ENCODE measurements at places on chromosomes 12 and 14.
A peak's percentile ranks its signal among the peaks of the same experiment; 100 is the strongest.

DNA sequence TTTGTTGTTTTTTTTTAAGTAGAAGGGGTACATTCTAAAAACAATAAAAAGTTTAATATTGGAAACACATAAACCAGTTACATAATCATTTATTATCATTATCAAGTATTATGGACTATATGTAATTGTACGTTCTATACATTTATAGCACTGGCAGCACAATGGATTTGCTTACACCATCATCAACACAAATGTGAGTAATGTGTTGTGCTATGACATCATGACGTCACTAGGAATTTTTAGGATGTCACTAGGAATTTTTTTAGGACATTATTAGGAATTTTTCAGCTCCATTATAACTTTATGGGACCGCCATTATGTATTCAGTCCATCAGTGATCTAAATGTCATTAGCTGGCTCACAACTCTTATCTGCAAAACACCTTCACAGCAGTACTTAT is 126.8 kb upstream of the SYT10 start:
- no peak for DNase-seq

DNA sequence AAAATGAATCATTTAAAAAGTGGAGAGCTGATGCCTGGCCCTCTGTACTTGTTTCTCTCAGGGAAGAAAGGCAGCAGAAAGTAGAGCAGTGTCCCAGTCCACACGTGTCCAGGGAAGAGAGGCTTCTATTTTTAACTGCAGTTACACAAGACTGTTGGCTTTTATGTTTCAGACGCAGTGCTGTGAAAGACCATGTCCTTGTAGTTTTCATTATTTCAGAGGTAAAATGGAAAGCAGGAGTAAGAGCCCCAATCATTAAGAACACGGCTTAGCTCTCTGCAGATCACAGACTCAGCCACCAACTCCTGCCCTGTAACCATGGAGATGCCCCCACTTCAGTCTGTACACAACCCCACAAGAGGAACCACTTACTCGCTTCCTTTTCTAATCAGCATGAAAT is 336.3 kb downstream of the DAD1 start:
- no peak for DNase-seq

DNA sequence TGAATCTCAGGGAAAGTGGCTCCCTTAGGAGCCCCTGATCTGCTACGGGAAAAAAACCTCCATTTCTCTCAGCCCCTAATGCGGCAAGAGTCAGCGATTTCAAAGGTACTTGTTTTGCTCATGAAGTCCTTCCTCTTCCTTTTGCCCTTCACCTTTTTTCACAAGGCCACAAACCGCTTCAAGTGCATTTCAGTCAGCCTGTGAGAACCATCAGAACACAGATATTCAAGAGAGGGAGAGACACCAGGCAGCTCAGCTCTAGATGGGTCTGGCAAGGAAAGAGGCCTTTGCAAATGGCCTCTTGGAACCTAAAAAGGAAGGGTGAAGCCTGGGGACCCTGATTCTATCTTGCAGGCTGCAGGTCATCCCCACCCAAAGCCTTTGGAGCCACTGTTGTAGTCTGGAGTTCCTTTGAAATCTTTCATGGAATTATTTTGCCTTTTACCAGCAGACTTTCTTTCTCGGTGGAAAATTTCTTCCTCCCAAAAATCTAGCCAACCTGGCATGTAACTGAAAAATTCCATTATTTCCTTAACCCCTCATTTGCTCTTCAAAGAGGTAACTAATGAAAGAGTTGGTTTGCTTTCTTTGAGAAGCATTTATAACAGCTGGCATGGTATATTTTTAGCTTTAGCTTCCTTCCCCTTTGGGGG is 145.0 kb downstream of the SAMD4A start:
- no peak for DNase-seq

DNA sequence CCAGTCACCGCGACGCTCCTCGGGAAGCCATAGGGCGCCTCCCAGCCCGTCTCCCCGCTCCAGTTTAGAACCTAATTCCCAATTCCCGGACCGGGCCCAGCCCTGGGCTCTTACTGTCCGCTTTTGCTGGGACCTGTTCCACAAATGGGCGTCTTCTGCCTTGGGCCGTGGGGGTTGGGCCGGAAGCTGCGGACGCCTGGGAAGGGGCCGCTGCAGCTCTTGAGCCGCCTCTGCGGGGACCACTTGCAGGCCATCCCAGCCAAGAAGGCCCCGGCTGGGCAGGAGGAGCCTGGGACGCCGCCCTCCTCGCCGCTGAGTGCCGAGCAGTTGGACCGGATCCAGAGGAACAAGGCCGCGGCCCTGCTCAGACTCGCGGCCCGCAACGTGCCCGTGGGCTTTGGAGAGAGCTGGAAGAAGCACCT is 797 bp downstream of the UNG start:
- DNase-seq: no peak

GRCh38 chr12:2634471-2634870 is 160.3 kb upstream of the FKBP4 start:
- DNase-seq: no peak

GRCh38 chr14:58740379-58740935 is 102.7 kb downstream of the DACT1 start:
- DNase-seq: no peak

- DNase-seq: no peak
Observed at GRCh38 chr14:78834766-78835451, 664.7 kb downstream of the NRXN3 start.

- no peak for DNase-seq
Observed at GRCh38 chr12:79223761-79224160, 359.2 kb downstream of the SYT1 start.

- DNase-seq: no peak
Observed at GRCh38 chr14:98962118-98962517, 309.9 kb downstream of the BCL11B start.

GRCh38 chr12:119578112-119578511 is 15.5 kb upstream of the TMEM233 start:
- no peak for DNase-seq

DNA sequence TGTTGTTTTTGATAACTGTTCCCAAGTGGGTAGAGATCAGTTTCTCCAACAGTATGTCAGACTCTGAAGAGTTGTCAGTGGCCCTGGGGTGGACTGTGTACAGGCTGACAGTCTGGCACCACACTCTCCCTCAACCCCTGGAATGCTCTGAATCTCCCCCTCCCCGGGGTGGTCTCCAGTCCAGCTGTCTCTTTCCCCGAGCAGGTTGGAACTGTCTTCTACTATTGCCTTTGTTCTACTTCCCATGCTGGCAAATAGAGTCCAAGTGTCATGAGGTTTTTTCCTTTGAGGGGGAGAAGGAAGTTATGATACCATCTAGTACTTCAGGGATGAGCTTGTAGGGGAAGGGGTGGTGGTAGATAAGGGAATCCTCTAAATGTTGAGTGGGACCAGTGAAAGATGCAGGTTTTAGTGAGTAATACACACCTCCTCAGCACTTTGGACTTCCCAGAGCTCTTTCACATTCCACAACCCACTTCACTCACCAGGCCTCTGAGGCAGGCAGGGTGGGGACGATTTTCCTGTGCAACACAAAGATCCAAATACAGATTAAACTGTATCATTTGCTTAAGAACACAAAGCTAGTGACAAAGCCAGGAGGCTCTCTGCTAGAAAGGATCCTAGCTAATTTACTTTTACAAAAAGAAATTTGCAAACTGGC is 170.7 kb upstream of the GZMB start:
- no peak for DNase-seq

- DNase-seq: no peak
Observed at GRCh38 chr14:31932675-31933074, 144.4 kb upstream of the ARHGAP5 start.

GRCh38 chr12:4277857-4278256 is 4.3 kb downstream of the CCND2 start:
- DNase-seq: no peak

- no peak for DNase-seq
Observed at GRCh38 chr12:123024819-123025391, 44.4 kb downstream of the ARL6IP4 start.

DNA sequence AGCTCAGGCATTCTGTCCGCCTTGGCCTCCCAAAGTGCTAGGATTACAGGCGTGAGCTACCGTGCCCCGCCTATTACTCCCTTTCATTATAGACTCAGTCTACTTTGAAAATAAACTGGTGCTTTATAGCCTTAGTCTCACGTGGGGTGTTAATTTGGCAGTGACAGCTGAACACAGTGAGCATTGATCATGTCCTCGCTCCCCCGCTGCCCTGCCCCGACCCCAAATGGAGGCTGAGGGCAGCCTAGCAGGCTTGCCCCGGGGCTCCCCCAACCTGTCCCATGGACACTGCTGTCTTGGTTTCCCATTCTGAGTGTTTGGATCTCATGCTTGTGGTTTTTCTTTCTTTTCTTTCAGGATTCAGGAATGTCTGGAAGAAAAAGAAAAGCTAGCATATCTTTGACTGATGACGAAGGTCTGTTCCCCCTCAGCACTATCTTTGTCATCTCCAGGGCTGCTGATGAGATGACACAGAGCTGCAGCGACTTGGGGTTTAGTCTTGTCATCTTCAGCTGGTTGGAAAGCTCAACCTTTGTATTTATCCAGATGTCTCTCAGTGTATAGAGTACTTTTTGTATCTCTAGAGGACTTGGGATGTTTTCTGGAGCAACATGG is 42.2 kb downstream of the EP400 start:
- no peak for DNase-seq

- DNase-seq: no peak
Observed at GRCh38 chr14:36105401-36105800, 71.1 kb downstream of the PTCSC3 start.

- DNase-seq: peak; percentile 60
Observed at GRCh38 chr14:73825551-73826188, 26.0 kb upstream of the PTGR2 start.

- no peak for DNase-seq
Observed at GRCh38 chr12:116492703-116493324, 66.4 kb upstream of the MAP1LC3B2 start.

GRCh38 chr14:74492776-74493342 is at the start of gene NPC2:
Gene NPC2 (minus strand): TSS chr14:74493305. CDS start chr14:74493274, 31 bp downstream.
- DNase-seq: no peak

DNA sequence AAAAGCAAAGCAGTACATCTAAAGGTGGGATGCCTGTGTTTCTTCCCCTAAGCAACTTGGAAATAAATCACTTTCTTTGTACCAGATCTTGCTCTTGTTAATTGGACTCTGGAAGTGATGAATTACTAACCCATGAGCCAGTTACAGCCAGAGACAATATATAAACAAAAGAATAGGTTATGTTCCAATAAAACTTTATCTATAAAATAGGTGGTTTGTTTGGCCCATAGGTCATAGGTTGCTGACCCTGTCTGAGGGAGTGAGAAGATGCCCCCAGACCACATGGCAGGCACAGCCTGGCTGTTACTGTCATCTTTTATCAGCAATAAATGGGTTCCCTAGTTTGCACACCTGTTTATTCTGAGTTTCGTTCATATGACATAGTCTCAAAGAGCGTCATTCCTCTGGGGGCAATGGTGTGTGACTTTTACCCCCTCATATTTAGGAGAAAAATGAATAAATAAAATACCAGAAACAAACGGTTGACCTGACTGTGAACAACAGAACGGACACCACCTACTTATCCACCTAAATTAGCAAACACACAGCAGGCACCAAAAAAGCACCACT is 10.7 kb downstream of the LGMN start:
- DNase-seq: no peak

DNA sequence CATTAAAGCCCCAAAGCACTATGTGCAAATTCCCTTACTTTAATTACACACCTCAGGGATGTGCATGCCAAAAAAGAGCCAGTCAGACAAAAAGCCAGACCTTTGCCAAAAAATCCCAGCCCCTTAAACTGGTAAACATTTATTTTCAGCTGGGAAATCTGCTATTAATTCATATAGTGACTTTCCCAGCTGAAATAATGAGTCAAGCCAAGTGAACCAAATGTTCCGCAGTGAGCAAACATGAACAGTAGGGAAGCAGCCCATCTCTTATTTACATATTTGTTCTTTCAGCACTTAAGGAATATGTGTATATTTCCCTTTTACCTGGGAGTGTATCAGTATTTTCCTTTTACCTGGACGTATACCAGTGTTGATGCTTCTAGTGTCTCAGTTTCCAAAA is 44.0 kb upstream of the OTX2 start:
- no peak for DNase-seq

DNA sequence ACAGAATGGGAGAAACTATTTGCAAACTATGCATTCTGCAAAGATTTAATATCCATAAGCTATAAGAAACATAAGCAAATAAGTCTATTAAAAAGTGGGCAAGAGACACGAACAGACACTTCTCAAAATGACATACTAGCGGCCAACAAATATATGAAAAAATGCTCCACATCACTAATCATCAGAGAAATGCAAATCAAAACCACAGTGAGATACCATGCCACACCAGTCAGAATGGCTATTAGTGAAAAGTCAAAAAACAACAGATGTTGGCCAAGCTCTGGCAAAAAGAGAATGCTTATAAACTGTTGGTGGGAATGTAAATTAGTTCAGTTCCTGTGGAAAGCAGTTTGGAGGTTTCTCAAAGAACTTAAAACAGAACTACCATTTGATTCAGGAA is 121.3 kb downstream of the KCNMB4 start:
- DNase-seq: no peak

GRCh38 chr12:64893961-64894360 is 69.5 kb downstream of the TBC1D30 start:
- DNase-seq: no peak

- DNase-seq: no peak
Observed at GRCh38 chr14:68824517-68825347, 31.9 kb upstream of the ZFP36L1 start.

GRCh38 chr12:52260361-52261207 is 13.9 kb upstream of the KRT86 start:
- DNase-seq: no peak

GRCh38 chr14:61281186-61281947 is at the start of gene TMEM30B:
Gene TMEM30B (minus strand): TSS chr14:61281338. CDS start chr14:61281147, 191 bp downstream.
- no peak for DNase-seq

DNA sequence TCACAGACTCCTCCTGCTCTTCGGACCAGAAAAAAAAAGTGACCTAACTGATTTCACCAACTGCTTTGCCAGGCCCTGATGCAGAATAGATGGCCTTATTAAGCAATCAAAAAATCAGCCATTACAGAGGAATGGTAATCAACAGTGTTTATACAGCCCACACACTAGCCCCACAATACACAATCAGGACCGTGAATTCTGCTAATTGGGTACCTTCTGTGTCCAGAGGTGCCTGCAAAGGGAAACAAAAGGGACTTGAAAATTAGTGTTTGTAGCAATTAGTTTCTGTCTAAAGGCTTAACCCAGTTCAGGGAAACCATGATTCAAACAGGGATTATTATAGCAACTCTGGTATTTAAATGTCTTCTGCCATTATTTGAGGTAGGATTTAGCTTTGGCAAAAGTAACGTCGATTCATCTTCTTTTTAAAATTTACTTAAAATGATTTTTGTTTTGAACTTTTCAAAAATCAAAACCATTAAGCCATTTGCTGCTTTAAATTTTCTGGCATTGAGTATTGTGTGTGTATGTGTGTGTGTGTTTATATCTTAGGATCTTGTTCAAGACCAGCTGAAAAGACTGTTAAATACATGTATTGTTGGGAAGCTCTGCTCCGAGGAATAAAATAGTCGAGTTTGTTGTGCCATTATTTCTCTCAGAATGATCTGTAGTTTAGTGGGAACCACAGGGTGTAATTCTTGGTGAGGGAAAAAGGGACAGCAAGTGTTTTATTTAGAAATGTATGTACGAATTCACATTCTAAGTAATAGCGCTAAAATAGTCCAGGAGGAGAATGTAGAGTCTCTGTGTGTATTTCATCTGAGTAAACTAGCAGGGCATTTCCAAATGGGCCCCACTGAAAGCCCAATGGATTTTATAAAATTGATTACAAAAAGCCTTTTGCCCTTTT is 156.1 kb downstream of the PTCSC3 start:
- DNase-seq: no peak

- no peak for DNase-seq
Observed at GRCh38 chr14:103137689-103138300, 14.5 kb downstream of the TNFAIP2 start.

Measured in activated T-helper 1 cell treated with anti-CD3 and anti-CD28 coated beads, Interleukin-2, amount 50 U/mL, for 16 hours (primary cell).